ENCODE measurements at places on chromosomes 11 and 22. TPM values are rescaled to one million over a fixed set of nuclear protein-coding genes. Genes with fewer than 3 reads are reported as not detected.

MMP8 gene
- total RNA-seq, result not detected

- no peak overlapping the region for H3K4me3 ChIP-seq
- H3K27ac ChIP-seq, result no peak overlapping the region
- H3K4me1 ChIP-seq, result no peaks in the 10 kb centered on the region
- H3K27me3 ChIP-seq, result no peaks in the 10 kb centered on the region
- no peaks in the 10 kb centered on the region for H3K36me3 ChIP-seq
- no peak for DNase-seq
Observed at GRCh38 chr22:47600791-47601625, 838.6 kb downstream of the TBC1D22A start.

DNA sequence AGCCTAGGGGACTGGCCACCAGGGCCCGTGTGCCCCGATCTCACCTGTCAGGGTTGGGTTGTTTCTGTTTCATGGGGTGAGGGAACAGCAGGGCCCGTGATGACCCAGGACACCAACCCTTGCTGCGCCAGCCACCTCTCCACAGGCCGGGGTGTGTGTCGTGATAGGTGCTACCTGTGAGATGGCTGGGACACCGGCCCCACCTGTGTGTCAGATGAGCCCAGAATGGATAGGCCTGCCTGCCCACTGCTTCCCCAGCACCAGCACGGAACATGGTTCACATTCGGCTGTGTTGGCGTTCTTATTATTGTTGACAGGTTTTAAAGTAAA, 7.1 kb downstream of the CLDN5 start:
- H3K27me3 ChIP-seq, result peaks cover 2% of the 10 kb centered on the region
- H3K27ac ChIP-seq, result no peak overlapping the region
- H3K4me3 ChIP-seq, result no peak overlapping the region
- DNase-seq, result no peak
- no peaks in the 10 kb centered on the region for H3K4me1 ChIP-seq

- no peak overlapping the region for H3K27ac ChIP-seq
- no peaks in the 10 kb centered on the region for H3K27me3 ChIP-seq
- H3K36me3 ChIP-seq, result no peaks in the 10 kb centered on the region
- no peak overlapping the region for H3K4me3 ChIP-seq
Observed at GRCh38 chr11:96045622-96046456, 121.9 kb upstream of the MTMR2 start.

SCN3B gene
- 0.79 TPM for total RNA-seq
